ENCODE measurements at places on chromosomes 16 and 17.

DNA sequence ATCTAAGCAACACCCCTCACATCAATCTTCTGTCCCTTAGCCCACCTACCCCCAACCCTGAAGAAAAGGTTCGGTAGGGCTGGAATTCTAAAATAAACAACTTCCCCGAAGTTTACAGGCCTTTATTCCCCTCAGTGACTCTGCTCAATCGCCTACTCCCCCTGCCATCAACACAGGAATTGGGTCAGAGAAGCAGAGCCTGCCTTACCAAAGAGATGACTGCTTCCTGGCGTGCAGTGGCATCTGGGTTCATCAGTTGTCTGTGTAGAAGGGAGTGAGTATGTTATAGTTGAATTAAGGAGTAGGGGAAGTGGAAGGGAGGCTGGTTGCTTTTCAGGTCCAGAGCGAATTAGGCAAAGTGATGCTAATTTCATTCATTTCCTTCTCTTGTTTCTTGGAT, 12.7 kb downstream of the HEATR9 start:
- no peak for DNase-seq

DNA sequence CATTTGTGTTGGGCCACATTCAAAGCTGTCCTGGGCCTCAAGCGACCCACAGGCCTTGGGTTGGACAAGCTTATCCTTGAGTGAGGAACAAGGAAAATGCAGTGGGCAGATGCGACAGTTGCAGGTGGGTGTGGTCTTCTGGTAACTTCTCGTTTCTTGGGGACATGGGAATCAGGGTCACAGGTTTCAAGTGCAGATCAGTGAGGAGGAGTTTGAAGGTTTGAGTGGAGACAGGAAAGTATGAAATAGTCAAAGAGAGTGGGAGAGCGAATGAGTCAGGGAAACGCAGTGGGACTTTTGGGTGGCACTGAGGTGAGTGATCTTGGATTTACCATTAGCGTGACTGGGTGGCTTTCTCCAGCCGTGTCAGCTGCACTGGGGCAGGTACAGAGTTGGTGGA, 15.4 kb upstream of the CCL22 start:
- no peak for DNase-seq

GRCh38 chr17:1154704-1155103, 25.1 kb downstream of the ABR start:
- no peak for DNase-seq

DNA sequence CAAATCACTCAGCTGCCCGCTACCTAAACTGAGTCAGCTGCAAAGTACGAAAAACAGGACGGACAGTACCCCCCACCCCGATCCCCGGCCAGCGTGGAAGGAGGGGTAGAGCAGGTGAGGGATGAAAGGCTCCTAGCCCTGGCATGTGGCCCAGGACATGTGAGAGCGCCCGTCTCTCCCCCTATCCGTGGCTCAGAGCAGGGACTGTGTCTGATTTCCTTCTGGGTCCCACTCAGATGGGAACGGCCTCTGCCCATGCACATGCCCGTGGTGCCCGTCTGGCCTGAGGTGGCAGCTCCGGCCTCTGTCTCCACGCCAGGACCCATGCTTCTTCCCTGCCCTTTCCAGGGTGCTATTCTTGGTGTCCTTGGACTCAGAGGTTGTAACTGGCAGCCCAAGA, 30.2 kb upstream of the RASD1 start:
- DNase-seq = no peak

DNA sequence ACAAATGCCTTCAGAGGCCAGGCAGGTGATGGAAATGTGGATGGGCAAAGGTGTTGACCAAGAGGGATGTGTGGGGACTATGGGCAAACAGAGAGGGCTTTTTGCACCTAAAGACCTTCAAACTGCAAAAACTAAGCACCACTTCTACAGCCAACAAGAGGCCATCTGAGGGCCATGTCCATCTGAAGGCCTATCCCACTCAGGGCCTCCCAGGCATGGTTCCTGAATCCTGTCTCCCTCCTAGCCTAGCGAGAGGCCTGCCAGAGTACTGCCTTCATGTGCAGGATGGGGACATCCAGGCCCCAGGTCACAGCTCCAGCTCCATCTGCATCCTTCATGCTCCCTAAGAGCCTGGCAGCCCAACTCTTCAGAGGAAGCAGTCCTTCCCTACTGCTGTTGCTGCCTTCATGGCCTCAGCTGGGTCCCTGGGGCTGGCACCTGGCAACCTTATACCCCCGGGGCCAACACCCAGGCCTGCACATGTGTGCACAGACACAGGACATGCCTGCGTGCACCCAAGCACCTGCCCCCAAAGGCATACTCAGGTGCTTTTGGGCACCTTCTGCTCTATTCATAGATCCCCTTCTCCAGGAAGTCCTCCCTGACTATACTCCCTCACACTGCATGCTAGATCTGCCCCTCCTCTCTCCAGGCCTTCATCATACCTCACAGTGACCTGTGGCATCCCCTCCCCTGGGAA, 95.2 kb downstream of the C16orf78 start:
- DNase-seq = no peak
